ENCODE measurements at places on chromosomes 6 and 20.

DNA sequence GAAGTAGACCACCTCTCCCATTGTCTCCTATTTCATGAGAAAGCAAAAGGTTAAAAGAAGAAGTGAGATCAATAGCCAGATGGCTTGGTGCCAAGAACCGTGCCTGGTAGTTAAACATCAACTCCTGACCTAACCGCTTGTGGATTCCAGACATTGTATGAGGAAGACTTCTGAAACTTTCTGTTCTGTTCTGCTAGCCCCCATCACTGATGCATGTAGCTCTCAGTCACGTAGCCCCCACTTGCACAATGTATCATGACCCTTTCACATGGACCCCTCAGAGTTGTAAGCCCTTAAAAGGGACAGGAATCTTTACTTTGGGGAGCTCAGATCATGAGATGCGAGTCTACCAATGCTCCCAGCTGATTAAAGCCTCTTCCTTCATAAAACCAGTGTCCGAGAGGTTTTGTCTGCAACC lies 301.2 kb downstream of the RNGTT start:
- DNase-seq, result no peak

DNA sequence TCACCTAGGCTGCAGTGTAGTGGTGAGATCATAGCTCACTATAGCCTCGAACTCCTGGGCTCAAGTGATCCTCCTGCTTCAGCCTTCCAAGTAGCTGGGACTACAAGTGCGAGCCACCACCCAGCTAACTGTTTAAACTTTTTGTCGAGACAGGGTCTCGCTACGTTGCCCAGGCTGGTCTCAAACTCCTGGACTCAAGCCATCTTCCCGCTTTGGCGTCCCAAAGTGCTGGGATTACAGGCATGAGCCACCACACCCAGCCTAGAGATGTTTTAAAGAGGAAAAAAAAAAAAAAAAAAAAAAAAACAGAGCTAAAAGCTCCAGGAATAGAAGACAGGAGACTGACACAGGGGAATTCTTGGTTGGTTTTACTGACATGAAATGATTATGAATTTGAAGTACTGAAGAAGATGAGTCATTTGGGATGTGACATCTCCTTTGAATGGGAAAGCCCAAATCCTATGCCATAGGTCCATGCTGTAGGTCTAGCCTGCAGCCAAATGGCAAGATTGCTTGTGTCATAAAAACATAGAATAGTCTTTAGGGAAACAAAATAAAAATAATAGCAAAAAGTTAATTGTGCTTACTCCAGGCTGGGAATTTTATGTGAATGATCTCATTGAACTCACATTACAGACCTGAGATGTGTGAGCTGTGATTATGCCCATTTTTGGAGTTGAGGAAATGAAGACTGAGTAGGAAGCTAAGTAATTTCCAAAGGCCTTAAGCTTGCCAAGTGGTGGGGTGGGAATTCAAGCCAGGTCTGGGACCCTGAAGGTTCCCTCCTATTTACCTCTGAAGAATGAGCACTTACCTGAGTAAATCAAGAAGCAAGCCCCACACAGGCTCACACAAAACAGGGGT lies 24.3 kb upstream of the NHSL1 start:
- DNase-seq, result no peak

GRCh38 chr20:10306440-10307358 lies 88.1 kb downstream of the SNAP25 start:
- DNase-seq, result no peak

DNA sequence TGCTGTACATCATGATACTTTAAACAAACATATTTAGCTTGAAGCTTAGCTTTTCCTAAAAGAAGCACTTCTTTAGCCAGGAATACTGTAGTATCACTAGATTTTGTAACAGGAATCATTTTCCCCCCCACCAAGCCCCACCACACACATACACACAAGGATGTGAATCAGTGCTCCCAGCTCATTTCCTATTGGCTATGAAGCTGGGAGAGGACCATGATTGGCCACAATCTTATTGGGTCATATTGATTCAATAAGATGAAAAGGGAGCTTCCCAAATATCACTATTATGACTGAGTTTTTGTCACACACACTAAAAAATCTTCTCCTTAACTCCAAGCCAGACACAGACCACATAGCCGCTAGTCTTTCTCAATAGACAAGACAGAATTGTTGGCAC lies 140.5 kb upstream of the TNFAIP3 start:
- no peak for DNase-seq

GRCh38 chr6:150800674-150801314 lies 64.7 kb upstream of the MTHFD1L start:
- no peak for DNase-seq

DNA sequence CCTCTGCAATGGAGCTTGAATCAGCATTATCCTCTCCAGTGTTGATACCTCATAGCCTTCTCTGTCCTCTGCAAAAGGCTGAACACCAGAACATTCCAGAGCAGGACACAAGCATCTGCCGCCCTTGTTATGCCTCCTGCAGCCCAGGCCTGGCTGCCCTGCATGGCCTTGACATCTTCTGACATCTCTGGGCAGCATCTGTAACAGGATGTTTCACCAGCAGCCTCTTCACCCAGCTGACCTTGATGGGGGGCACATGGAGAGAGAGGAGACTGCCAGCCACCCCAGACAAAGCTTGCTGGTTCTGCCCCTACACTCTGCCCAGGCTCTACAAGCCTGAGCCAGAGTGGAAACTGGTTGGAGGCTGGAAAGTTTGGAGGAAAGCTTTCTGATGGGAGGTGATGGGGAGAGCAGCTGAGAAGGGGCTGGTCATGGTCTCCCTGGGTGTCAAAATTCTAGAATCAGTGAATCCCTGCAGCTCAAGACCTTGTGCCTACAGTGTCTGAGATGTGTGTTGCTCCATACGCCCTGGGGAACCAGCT lies 145.1 kb downstream of the MRPL14 start:
- DNase-seq, result no peak

GRCh38 chr6:35784200-35784599 lies 3.4 kb downstream of the CLPSL1 start:
- no peak for DNase-seq

DNA sequence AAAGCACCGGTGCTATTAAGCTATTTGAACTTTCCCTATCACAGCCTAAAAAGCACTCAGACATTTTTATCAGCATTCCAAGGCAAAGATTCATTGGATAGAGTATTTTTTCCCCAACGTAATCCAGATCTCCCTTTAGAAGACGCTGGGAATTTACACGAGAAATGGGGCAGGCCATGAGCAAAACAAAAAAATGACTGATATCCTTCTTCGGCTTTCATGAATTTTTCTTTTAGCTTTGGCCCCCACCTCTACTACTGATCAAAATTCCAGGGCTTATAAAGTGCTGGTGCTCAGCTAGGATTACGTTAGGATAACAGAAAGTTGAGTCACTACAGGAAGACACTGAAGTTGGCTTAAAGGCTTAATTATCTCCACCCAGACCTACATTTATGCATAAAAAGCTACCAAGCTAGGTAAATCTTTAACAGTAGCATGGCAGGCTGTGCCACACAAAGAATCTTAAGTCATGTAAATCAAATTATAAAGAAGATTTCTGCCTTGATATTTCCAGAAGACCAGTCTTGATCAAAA lies 418.5 kb upstream of the BTBD3 start:
- DNase-seq, result no peak

DNA sequence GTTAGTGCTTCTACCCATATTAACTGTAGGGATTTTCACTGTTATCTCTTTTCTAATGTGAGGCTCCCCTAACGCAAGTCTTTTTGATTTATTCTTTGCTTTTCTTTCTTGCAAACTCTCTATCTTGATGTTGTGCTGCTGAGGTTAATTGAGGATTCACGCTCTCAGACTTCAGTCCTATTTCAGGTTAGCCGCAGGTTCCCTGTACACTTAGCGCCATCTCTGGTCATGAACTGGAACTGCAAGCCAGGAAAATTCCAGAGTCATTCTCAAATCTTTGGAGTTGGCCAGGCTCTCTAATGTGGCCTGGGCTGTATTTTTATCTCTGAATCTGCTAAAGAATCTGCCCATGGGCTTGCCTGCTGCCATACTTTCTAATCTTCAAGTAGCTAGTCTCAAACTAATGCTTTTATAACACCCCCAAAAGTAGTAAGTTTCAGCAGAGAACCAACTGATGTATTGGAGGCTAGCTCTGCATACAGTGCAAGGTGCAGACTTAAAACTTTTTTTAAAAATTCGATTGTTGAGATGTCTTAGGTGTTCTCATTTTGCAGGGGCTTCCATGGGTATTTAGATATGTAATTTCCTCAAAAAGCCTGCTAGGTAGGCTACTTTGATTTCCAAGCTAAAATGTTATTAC lies 91.1 kb upstream of the OPRM1 start:
- no peak for DNase-seq
